GM04504 (cell line): ENCODE measurements at places on chromosomes 3 and 15.

DNA sequence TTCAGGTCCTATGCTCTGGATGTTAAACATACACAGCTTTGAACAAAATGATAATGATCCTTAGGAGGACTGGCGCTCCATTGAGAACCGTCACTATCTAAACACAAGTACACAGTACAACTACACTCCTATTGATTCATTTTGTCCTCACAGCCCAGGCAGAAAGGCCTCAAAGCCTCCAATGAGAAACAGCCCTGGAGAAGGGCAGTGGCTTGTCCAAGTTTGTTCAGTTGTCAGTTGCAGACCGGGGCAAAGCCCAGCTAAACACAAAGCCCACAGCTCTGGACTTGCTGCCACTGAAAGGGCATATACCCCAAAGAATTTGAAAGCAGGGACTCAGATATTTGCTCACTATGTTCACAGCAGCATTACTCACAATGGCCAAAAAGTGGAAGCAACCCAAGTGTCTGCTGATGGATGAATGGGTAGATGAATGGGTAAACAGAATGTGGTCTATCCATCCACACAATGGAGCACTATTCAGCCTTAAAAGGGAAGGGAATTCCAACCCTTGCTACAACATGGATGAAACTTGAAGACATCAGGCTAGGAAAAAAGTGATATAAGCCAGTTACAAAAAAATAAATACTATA is 34.7 kb downstream of the NUP210 start:
- no peak for DNase-seq

- no peak for DNase-seq
Observed at GRCh38 chr15:76217029-76217881, 94.0 kb downstream of the ETFA start.

GRCh38 chr3:170772175-170772574 is 97.8 kb downstream of the RPL22L1 start:
- no peak for DNase-seq

DNA sequence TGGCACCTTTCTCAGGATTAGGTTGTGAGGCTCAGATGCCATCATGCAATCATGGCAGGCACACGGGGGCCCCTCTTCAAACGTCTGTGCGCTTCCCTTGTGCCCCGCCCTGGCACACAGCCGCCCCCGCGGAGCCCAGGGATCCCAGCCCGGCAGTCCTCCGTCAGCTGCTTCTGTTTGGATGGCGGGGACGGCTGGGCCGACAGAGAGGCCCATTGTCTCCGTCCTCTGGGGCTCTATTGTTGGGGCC is 849 bp upstream of the HDAC11 start:
- no peak for DNase-seq

GRCh38 chr15:50556642-50557371 is 10.3 kb upstream of the USP50 start:
- no peak for DNase-seq

- no peak for DNase-seq
Observed at GRCh38 chr3:128372281-128372680, 94.4 kb downstream of the DNAJB8 start.

DNA sequence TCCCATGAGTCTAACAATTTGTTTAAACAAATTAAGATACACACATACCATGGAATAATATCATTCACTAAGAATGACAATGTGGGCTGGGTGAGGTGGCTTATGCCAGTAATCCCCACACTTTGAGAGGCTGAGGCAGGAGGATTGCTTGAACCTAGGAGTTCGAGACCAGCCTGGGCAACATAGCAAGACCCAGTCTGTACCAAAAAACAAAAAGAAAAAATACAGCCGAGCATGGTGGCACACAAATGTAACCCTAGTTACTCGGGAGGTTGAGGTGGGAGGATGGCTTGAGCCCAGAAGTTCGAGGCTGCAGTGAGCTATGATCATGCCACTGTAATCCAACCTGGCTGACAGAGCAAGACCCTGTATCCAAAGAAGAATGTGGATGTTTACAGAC is 4.0 kb upstream of the ZNF710 start:
- DNase-seq = no peak

DNA sequence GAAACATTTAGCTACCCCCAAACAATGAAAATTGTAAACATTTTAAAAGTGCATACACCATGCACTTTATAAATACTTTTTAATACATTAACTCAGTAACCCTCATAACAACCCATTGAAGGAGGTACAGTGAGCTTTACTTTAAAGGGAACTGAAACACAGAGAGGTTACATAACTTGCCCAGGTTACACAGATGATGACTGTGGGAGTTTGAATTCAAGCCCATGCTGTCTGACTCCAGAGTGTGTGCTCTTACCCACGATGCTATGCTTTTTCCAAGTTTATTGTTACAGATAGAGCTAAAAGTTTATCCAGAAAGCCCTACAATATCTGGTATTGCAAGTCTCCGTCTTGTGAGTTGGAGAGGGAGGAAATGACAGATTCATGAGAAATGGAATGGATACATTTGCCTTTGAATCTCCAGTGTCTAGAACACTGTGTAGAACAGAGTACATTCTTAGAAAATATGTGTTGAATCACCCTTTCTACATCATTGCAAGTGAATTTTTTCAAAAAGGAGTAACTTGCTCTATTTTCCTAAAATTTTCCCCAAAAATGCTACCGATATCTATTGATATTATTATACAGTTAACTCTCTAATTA is 428.3 kb downstream of the NAALADL2 start:
- no peak for DNase-seq

- no peak for DNase-seq
Observed at GRCh38 chr3:133269393-133269792, 130.5 kb upstream of the BFSP2 start.

DNA sequence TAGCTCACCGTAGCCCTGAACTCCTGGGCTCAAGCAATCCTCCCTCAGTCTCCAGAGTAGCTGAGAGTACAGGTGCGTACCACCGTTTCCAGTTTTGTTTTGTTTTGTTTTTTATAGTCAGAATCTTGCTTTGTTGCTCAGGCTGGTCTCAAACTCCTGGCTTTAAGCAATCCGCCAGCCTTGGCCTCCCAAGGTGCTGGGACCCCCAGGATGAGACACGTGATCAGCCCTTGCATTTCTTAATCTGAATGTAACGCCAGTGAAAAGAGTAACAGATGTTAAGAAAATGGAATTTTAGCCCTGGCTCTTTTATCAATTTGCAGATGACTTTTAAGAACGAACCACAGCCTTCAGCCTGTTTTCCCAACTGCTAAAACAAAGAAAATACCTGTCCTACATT is 451.3 kb downstream of the SHQ1 start:
- DNase-seq = no peak

DNA sequence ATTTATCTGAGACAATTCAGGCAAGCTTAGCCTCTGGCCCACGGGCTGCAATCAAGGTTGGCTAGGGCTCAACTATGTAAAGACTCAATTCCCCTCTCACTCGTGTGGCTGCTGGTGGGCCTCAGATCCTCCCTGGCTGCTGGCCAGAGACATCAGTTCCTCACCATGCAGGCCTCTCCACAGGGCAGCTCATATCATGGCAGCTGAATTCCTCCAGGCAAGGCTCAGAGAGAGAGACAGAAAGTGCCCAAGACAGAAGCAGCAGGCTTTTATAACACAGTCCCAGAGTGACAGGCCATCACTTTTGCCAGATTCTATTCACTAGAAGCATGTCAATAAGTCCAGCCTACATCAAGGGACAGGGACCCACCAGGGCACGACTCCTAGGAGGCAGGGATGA is 63.2 kb downstream of the XXYLT1 start:
- no peak for DNase-seq

DNA sequence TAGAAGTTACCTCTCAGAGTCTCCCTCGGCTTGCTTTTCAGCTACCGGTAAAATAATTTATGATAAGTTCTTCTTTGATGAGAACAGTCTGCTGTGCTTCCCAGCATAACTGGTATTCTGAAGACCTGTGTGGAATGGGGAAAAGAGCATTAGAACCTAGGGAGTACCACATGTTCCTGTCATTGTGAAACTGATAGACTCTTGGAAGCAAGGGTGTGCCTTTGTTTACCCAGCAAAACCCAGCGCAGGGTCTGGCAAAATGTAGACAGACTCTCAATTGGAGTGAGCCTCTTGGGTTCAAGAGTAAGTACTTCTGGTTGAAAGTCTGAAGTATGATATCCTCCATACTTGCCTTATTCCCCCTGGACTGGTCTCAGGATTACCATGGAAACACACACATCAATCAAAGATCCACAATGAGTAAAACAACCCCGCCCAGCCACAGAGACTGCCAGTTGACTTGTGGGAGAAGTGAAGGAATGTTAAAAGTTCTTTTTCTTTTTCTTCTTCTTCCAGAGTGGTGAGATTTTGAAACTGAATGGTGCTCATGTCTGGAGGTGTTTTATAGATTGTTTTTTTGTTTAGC is 652.4 kb upstream of the NAALADL2 start:
- no peak for DNase-seq

GRCh38 chr15:41104234-41104633 is 11.8 kb downstream of the INO80 start:
- peak; percentile 1 for DNase-seq

DNA sequence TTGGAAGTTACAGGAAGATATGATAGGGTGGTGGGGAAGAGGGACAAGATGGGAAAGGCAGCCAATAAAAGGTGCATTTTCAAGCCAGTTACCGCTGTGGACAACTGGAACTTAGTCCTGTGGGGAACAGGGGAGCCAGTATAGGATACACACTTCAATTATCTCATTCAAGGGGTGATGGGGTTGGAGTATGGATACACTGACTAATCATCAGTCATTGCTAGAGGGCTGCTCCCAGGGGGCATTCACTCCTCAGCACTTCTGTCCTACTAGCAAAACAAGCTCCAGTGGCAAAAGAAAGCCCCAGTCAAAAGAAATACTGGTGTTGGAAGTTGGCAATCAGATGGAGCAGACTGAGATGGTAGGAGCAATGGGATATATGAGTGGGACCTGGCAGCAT is 183.4 kb upstream of the GADL1 start:
- DNase-seq = no peak

DNA sequence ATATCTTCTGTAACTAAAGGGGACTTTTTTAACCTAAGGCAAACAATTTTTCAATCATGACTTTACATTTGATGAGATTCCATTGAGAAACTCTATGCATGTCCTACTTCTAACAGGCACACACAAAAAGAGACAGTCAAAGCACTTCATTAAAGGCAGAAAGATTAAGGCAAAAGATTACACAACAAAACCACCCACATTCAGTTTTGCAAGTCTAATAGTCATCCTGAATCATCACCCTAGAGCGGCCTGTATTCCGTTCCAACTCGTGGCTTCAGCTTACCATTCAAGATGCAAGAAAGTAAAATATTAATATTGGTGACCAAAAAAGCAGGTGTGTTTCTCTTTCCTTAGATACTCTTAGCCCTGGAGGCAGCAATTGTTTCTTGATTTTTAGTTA is 205.9 kb downstream of the P3H2 start:
- peak; percentile 82 for DNase-seq
